ENCODE measurements at places on chromosomes 1 and 21. TPM values are rescaled to one million over a fixed set of nuclear protein-coding genes. Genes with fewer than 3 reads are reported as not detected.

GRCh38 chr1:41109310-41110197 is 88.0 kb upstream of the SLFNL1 start:
- peak; percentile 37 for DNase-seq

- no peak for DNase-seq
Measured at GRCh38 chr1:199399996-199400724, 627.4 kb upstream of the NR5A2 start.

- no peak for DNase-seq
Measured at GRCh38 chr1:114369930-114370329, 141.1 kb downstream of the TRIM33 start.

- no peak for DNase-seq
Measured at GRCh38 chr21:33994373-33994772, 78.8 kb upstream of the ATP5PO start.

DNA sequence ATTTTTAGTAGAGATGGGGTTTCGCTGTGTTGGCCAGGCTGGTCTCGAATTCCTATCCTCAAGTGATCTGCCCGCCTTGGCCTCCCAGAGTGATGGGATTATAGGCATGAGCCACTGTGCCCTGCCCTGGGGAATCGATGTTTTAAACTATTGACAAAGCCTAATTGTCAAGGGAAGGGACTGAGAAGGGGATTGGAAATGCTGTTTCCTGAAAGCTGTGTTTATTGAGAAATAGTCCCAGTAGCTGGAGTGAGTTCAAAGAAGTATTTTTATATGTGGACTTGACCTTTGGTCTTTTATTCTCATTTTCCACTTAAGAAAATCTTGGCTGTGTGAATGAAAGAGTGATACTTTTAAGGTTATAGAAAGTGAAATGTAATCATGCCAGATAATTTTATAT is 47.5 kb downstream of the KIF1B start:
- no peak for DNase-seq

- DNase-seq = no peak
Measured at GRCh38 chr1:164256456-164256855, 302.5 kb upstream of the PBX1 start.

GRCh38 chr21:35203093-35203977 is 154.2 kb upstream of the RUNX1 start:
- no peak for DNase-seq

- no peak for DNase-seq
Measured at GRCh38 chr1:34856697-34857096, 2.9 kb downstream of the SMIM12 start.

GRCh38 chr1:156356875-156357534 is 12.0 kb upstream of the RHBG start:
- DNase-seq = peak; percentile 51

DNA sequence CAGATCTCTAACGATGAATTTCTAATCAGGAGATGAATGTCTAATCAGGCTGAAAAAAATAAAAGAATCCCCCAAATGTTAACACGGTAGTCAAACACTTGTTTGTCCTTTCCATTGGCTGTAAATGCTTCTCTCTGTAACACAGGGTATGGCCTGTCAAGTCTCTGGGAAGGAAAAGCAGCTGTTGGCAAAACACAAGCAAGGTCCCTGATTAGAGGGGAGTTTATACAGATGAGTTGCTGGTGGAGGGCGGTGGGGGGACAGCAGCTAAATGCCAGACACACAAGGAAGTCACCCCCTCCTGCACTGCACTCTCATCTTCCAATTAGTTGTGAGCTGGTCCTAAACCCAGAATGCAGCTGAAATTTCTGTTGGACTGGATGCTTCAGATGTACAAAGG is 51.0 kb downstream of the PGBD5 start:
- DNase-seq = no peak

- no peak for DNase-seq
Measured at GRCh38 chr1:6688001-6688400, 13.6 kb downstream of the DNAJC11 start.

DNA sequence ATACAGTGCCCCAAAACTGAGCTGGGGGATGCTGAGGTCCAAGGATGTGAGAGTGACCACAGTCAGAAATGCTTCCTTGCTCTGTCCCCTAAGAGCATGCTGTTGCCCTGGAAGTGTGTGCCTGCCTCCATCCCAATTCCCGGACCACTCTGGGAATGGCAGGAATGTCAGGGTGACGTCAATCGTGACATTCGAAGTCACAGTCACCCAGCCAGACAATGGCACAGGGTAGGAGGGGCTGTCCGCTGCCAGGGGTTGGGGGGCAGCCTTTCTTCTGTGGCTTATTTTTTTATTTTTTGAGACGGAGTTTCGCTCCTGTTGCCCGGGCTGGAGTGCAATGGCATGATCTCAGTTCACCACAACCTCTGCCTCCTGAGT is 22.3 kb downstream of the MEF2D start:
- DNase-seq = no peak

DNA sequence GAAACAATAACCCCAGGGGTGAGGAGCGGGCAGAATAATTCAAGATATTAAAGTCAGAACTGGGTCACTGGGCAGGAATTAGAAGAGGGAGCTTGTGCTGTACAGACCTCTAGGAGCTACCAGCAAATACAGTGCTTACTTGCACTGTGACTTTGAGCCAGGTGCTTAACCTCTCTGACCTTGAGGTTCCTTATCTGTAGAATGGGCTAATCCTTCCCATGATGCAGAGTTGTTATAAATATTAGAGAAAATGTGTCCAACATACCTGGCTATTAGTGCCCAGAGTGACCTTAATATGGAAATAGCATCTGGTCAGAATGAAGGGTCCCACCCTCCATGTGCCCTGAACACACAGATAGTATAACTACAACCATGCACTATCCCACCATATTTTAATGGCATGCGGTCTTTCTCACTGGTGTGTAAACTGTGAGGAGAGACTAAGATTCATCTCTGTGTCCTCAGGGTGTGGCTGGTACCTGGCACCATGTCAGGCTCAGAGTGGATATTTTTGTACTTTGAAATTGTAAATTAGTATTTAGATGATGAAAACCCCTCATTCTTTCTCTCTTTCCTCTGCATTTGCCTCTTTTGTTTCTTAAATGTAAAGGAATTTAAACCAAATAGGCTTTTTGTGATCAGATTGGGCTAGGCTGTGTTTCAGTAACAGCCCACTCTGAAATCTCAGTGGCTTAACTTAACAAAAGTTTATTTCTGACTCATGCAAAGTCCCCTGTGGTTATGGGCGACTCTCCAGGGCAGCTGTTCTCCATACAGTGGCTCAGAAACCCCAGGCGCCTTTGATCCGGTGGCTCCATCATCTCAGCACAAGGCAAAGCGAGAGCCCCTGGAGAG is 60.0 kb upstream of the ROR1 start:
- DNase-seq = peak; percentile 19

GRCh38 chr21:33434770-33435360 is 31.7 kb downstream of the IFNGR2 start:
- no peak for DNase-seq

- no peak for DNase-seq
Measured at GRCh38 chr1:202029171-202029665, 18.8 kb downstream of the ELF3 start.

GRCh38 chr1:91129458-91129857 is 107.6 kb upstream of the ZNF644 start:
- DNase-seq = no peak

- peak; percentile 72 for DNase-seq
Measured at GRCh38 chr1:203672346-203672745, 45.7 kb downstream of the ATP2B4 start.

DNA sequence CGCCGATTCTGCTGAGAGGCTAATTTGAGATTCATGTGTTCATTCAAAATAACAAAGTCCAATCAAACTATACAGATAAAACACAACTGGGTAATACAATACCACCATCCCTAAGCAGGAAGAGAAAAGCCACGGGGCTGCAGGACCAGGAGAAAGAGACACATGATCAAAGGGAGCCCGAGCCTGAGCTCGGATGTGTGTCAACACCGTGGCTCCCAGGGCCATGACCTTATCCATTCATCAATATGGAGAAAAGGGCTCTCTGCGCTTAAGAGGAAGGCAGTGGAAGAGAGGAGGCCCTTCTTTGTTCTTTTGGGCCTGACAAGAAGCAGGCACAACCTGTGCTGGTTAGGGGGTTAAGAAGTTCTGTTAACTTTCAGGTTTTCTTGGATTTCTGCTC is 56.7 kb downstream of the HUNK start:
- DNase-seq = no peak

DNA sequence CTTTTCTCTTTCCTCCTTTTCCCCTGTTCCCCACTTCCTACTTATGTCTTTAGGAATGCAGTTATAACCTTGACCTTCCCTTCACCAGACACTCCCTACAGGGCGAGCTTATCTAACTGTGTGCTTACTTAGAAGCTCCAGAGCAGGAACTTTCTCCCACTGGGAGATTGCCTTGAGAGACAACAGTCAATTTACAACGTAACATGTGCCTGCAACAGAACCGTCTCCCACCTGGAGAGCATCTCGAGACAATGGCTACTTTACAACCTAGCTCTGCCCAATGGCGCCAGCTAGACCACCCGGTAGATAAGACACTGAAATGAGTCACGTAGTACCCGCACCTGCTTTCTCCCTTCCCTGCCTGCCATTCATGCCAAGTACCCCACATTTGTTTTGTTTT is 16.7 kb downstream of the HMGN1 start:
- DNase-seq = no peak

DNA sequence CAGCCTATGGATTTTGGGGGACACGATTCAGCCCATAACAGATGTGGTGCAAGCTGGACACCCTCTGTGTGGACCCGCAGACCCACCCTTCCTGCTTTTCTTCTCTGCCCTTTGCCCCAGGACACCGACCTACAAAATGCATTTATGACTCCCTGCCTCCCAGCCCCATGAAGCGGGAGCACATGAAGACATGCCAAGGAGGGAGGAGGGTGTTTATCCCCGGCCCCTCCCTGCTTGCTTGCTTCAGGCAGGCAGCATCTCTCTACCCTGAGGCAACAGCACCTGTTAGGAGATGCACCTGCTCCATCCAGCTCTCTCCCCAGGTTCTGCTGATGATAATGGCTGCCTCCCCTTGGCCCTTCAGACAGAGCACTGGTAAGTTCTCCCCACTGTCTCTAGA is 187.5 kb downstream of the PSMG1 start:
- peak; percentile 62 for DNase-seq

OR2G6 gene
- total RNA-seq = not detected

PLD5 gene
- not detected for total RNA-seq

GALNT2 gene
- total RNA-seq = 56.8 TPM

TNFRSF9 gene
- 0.50 TPM for total RNA-seq

MTARC1 gene
- total RNA-seq = 35.2 TPM

MOV10 gene
- total RNA-seq = 63.6 TPM

RAB3B gene
- 9.2 TPM for total RNA-seq

ANXA9 gene
- not detected for total RNA-seq

UBXN10 gene
- total RNA-seq = 4.3 TPM

FAM110D gene
- 1.0 TPM for total RNA-seq

RGS5 gene
- total RNA-seq = 32.3 TPM

AIRE gene
- 0.20 TPM for total RNA-seq

GON4L gene
- total RNA-seq = 38.2 TPM

SAMD11 gene
- total RNA-seq = 1.6 TPM

FAM131C gene
- total RNA-seq = not detected
